ENCODE measurements at places on chromosomes 11 and 22. TPM values are rescaled to one million over a fixed set of nuclear protein-coding genes. Genes with fewer than 3 reads are reported as not detected.

SYT13 gene
- not detected for total RNA-seq

OR8B12 gene
- not detected for total RNA-seq

SMIM35 gene
- total RNA-seq, result not detected

SHANK3 gene
- total RNA-seq, result 61.3 TPM

CLDN5 gene
- 367 TPM for total RNA-seq

APOL1 gene
- total RNA-seq, result 27.3 TPM

IGLL5 gene
- total RNA-seq, result 1.4 TPM

CHRDL2 gene
- 0.28 TPM for total RNA-seq

GRM5 gene
- total RNA-seq, result not detected

TBX1 gene
- total RNA-seq, result not detected

POLR3H gene
- total RNA-seq, result 20.8 TPM

RASSF10 gene
- not detected for total RNA-seq

FXYD6 gene
- 79.9 TPM for total RNA-seq

NRXN2 gene
- total RNA-seq, result 4.6 TPM

OR8A1 gene
- total RNA-seq, result not detected

GAL3ST1 gene
- 1.8 TPM for total RNA-seq

ACR gene
- 0.72 TPM for total RNA-seq

TTC36 gene
- total RNA-seq, result 3.6 TPM

EXPH5 gene
- 0.72 TPM for total RNA-seq

OR52H1 gene
- 0.48 TPM for total RNA-seq

PGA4 gene
- 17.0 TPM for total RNA-seq

FGF4 gene
- not detected for total RNA-seq

SYCE3 gene
- total RNA-seq, result not detected

MMP1 gene
- not detected for total RNA-seq

LRP5 gene
- total RNA-seq, result 18.0 TPM

NCR3LG1 gene
- total RNA-seq, result 3.5 TPM

OR52N4 gene
- total RNA-seq, result not detected

GLB1L2 gene
- 1.8 TPM for total RNA-seq

NXPE2 gene
- total RNA-seq, result not detected

KCNK4 gene
- not detected for total RNA-seq

RIBC2 gene
- not detected for total RNA-seq

TNNT3 gene
- 15.8 TPM for total RNA-seq

PHF21B gene
- not detected for total RNA-seq

OMP gene
- total RNA-seq, result not detected

KCNE3 gene
- total RNA-seq, result 18.1 TPM

TMEM86A gene
- 3.4 TPM for total RNA-seq

Measured in omental fat pad (tissue), 4 donors.